ENCODE measurements at places on chromosomes 4 and X. TPM values are rescaled to one million over a fixed set of nuclear protein-coding genes. Genes with fewer than 3 reads are reported as not detected.

Gene IGFBP7
- 152 TPM for total RNA-seq

Gene REPS2
- total RNA-seq, result 0.89 TPM

Gene PITX2
- total RNA-seq, result 57.9 TPM

Gene NPY1R
- total RNA-seq, result 1.2 TPM

DNA sequence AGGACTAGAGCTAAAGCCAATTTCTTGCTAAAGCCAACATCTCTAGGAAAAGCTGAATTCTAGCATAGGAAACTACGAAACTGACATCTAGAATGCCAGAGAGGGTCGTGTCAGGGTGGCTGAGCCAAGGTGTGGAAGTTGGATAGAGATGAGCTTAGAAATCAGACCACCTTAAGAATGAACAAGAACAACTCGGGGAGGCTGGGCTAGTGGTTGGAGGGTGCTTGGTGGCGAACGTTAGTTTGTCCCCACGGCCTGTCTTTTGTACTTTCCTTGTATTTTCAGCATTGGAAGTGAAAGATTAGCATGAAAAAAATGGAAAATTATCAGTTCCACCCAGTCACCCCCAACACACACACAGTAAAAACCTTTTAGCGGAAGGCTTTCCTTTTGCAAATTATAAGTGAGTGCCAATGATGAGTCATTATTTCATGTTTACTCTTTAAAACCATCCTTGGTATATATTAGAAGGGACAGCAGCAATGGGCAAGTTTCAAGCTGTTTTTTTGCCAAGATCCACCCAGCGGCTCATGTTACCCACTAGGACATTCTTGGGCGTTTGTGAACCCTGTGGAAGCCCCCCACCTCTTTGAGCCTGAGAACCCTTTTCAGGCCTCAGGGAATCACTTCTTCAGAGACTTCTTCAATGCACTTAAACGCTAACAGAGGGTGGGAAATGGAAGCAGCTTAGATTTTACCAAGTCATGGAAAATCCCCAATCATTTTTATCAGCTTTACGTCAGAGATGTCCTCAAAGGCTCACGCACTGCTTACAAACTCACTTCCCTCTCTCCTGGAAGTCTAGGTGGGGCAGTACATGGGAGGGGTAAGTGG lies 4.9 kb upstream of the PPEF1 start:
- DNase-seq, result no peak

GRCh38 chr4:2330091-2331042 lies 68.5 kb upstream of the MXD4 start:
- no peak for DNase-seq

GRCh38 chrX:110531873-110532580 lies 173.4 kb downstream of the RTL9 start:
- no peak for DNase-seq

GRCh38 chrX:40281336-40282005 lies 183.7 kb upstream of the BCOR start:
- no peak for DNase-seq
